ENCODE measurements at places on chromosomes 3 and 15. TPM values are rescaled to one million over a fixed set of nuclear protein-coding genes. Genes with fewer than 3 reads are reported as not detected.

- H3K4me1 ChIP-seq = no peaks in the 10 kb centered on the region
- peak within 1 kb of the TSS; percentile 28 for H3K4me3 ChIP-seq
- DNase-seq = no peak
Measured at GRCh38 chr3:3110299-3110630, at the start of gene IL5RA. Gene IL5RA, minus strand, starts transcription at chr3:3110374. Its CDS starts 5,390 bp downstream, at chr3:3104984.

- H3K4me3 ChIP-seq = no peak overlapping the region
- no peaks in the 10 kb centered on the region for H3K36me3 ChIP-seq
- H3K4me1 ChIP-seq = no peaks in the 10 kb centered on the region
- no peak for DNase-seq
- H3K27me3 ChIP-seq = no peaks in the 10 kb centered on the region
Measured at GRCh38 chr3:160746976-160747375, 9.1 kb upstream of the PPM1L start.

GRCh38 chr15:78604420-78604819, 16.4 kb downstream of the CHRNA3 start:
- no peak overlapping the region for H3K4me3 ChIP-seq
- no peak overlapping the region for H3K27ac ChIP-seq
- no peaks in the 10 kb centered on the region for H3K36me3 ChIP-seq
- no peaks in the 10 kb centered on the region for H3K27me3 ChIP-seq

C3orf70 gene
- total RNA-seq = 2.6 TPM

MINAR1 gene
- 0.07 TPM for total RNA-seq

DNA sequence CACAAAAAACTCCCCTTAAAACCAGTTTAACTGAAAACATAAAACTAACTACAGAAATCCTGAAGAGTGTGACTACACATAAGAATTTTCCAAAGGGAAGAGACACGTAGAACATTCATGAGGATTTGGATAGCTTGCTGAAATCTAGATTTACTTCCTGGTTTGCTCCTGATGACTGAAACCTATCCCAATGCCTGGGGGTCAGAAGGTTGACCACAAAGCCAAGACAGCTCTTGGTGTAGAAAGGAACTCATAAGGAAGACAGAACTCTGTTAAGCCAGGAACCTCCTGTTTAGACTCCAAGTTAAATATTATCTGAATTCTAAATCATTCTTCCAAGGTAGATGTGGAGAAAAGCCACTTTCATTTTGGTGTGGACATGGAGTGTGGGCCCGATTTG, 92.8 kb downstream of the TFG start:
- H3K4me1 ChIP-seq = no peaks in the 10 kb centered on the region
- DNase-seq = no peak
- H3K36me3 ChIP-seq = no peaks in the 10 kb centered on the region
- H3K27me3 ChIP-seq = no peaks in the 10 kb centered on the region
- H3K27ac ChIP-seq = no peak overlapping the region

DNA sequence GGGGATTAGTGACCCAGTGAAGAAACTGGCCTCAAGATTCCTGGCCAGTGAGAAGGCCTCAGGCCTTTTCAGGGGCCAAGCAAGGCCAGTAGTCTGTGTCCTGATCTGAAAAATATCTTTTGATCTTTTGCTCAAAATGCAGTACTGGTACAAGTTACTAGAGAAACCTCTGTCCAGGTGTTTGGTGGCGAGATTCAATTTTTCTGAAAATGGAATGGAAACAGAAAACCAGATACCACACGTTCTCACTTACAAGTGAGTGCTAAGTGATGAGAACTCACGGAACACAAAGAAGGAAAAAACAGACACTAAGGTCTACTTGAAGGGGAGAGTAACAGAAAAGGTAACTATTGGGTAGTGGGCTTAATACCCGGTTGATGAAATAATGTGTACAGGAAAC, 463.4 kb downstream of the ZIC1 start:
- no peak overlapping the region for H3K4me3 ChIP-seq
- H3K27ac ChIP-seq = no peak overlapping the region
- H3K4me1 ChIP-seq = no peaks in the 10 kb centered on the region
- no peaks in the 10 kb centered on the region for H3K27me3 ChIP-seq
- DNase-seq = no peak

CLDN11 gene
- 15.8 TPM for total RNA-seq

GRCh38 chr15:39974656-39975230, 40.8 kb downstream of the EIF2AK4 start:
- H3K36me3 ChIP-seq = peaks cover 28% of the 10 kb centered on the region
- no peak for DNase-seq
- H3K4me3 ChIP-seq = no peak overlapping the region
